ENCODE measurements at places on chromosomes 11 and 22.

GRCh38 chr22:36911887-36912661 lies 1.4 kb upstream of the CSF2RB start:
- no peak for DNase-seq

GRCh38 chr11:29135504-29135903 lies 881.3 kb downstream of the KCNA4 start:
- no peak for DNase-seq

GRCh38 chr11:46725338-46726205 lies 6.6 kb downstream of the F2 start:
- no peak for DNase-seq

DNA sequence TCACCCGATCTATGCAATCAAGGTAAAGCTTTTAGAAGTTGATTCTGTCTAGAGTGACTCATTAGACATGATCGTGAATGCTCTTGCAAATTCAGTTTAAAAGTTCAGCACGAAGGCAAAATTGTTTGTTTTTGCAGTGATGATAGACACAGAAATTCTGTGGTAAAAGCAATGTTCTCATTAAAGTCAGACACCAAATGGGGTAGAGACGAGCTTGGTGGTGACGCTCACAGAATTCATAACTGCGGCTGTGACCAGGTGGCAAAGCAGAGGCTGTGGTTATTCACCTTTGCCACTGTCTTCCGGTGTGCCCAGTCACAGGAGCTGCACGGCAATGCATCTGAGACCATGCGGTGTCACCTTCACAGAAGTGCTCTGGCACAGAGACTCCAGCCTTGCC lies 83.4 kb downstream of the WNT7B start:
- DNase-seq, result no peak

GRCh38 chr22:23565915-23566704 lies 14.0 kb downstream of the IGLL1 start:
- no peak for DNase-seq

GRCh38 chr11:11588243-11588642 lies 33.6 kb downstream of the GALNT18 start:
- no peak for DNase-seq

DNA sequence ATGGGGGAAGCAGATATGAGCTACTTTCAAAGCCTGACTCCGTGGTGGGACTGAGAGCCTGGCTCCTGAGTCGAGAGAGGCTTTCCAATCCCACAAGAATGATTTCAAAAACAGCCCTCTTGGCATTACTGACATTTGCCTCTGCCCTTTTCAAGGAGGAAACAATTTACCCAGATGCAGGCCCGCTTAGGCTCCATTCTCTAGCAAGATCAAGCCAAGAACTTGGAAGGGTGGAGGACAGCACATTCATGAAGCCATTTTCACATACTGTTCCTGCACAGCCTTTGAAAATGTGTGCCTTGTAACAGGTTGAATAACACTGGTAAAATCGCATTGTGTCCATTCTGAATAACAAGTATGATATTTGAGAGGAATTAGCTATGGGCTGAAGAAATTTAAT lies 58.2 kb upstream of the EED start:
- DNase-seq, result no peak

DNA sequence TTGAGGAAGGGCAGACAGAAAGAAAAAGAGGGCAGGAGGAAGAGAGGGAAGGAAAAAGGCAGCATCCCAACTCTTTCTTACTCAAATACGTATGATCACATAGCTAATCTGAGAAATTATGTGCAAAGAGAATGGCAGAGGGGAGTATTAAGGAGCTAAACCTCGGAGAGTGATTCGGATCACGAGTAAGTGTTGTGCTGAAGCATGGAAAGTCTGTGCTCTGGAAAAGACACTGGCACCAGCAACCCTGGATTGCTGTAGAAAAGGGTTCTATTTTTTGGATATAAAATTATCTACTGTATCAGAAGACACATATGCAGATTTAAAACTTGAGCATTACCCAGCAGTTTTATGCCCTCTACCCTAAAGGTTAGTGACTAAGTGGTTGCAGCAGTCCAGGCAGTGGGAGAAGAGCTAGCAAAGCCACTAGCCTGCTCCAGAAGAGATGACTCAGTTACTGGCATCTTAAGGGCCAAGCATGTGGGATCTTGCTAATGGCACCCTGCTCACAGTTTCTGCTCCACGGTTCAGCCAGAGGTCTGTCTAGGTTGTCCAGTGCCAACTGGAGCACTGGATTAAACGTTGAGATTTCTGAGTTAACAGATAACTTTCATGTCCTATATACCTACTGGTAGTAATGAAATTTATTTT lies 151.7 kb downstream of the SWAP70 start:
- DNase-seq, result no peak

DNA sequence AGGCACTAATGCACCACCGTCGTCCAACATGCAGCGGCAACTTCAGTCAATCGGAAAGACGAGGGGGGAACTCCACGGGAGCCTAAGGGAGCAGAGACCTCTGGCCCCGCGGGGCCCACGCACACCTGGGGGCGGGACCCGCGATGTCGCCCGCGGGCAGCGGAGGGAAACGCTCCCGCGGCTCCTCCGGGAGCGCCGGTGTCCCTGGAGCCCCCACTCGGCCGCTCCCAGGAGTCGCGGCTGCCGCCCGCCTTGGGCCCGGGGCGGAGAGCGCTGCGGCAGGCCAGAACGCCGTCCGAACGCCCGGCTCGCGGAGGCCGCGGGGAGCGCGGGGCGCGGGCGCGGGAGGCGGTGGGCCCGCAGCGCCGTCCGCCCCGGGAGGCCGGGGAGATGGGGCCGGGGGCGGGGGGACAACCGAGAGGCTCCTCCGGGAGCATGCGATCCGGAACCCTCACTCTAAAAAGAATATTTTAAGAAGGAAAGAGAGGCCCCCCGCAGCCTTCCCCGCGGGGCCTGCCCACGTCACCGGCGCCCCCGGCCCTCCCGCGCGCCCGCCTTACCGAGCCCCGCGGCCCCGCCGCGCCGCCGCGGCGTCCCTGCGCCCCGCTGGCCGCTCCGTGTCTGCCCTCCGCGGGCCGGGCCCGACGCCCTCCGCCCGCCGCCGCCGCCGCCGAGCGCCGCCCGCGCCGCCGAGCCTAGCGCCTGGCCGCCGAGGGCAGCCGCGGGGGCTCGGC lies 86.6 kb upstream of the ARHGAP32 start:
- no peak for DNase-seq

- DNase-seq, result no peak
Observed at GRCh38 chr22:35686298-35686697, 31.4 kb upstream of the APOL5 start.

DNA sequence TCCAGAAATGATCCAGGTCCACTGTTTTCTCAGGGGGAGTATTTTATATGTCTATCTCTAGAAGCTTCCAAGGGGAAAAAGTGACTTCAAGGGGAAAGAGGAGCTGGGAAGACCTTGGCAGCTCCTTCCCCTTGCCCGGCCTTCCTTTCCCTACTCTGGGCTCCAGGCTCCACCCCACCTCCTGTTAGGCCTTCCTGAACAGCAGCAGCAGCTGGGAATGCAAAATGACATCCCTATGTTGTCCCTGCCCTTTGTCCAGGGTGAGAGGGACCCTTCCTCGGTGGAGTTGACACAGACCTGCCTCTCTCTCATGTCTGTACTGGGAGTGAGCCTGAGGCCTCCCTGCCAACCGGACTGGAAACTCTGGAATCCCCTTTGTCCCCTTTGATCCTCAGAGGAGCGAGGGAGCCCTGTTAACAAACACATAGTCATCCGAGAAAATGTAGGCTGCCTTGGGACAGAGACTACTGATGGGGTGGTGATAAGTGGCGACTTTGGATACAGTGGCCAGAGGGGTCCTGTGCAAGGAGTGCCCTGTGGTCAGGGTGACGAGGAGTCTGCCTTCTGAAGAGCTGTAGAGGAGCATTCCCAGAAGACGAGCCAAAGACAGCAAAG lies 9.0 kb upstream of the MALAT1 start:
- no peak for DNase-seq

GRCh38 chr22:17903564-17904295 lies 120.6 kb downstream of the MICAL3 start:
- DNase-seq, result no peak

- DNase-seq, result no peak
Observed at GRCh38 chr22:22681221-22681739, 36.9 kb downstream of the GGTLC2 start.

DNA sequence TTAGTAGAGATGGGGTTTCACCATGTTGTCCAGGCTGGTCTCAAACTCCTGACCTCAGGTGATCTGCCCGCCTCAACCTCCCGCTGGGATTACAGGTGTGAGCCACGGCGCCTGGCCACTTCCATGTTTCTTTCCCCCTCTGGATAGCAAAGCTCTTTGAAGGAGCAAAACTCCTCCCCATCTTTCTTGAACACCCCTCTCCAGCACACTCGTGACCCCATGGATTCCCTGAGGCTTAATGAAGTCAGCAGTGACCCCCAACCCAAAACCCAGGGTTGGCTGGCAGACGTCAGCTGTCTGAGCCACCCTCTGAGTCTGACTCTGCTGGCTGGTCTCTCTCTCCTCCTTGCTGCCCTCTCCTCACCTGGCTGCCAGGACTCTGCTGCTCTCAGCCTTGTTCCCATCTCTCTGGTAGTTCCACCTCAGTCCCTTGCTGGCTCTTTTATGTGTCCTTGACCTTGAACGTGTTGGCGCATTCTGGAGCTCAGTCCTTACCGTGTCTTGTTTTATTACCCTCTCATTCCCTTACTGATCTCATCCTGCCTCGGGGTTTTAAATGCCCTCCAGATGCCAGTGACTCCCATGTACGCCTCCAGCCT lies 44.5 kb downstream of the PARVG start:
- no peak for DNase-seq

DNA sequence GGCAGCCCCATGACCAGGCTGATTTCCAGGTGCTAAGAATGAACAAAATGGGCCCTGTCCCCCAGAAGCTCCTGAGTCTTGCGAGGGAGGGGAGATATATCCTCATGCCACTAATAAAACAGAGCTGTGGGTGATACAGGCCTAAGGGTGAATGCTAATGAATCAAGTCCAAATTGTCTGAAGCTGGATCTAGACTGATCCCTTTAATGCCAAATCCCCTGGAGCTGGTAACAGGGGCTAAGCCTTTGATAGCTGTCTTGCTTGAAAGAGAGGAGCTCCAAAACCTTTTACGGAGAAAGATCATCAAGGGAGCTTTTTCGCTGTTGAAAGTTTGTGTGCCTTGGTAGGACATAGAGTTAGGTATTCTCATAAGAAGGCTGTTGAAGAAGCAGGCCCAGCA lies 79.7 kb downstream of the PPFIBP2 start:
- no peak for DNase-seq

- DNase-seq, result no peak
Observed at GRCh38 chr11:22558664-22559063, 67.0 kb downstream of the FANCF start.

GRCh38 chr22:37151401-37151800 lies 1.7 kb upstream of the IL2RB start:
- DNase-seq, result no peak

GRCh38 chr11:95095858-95096587 lies 6.4 kb downstream of the ENDOD1 start:
- DNase-seq, result no peak

DNA sequence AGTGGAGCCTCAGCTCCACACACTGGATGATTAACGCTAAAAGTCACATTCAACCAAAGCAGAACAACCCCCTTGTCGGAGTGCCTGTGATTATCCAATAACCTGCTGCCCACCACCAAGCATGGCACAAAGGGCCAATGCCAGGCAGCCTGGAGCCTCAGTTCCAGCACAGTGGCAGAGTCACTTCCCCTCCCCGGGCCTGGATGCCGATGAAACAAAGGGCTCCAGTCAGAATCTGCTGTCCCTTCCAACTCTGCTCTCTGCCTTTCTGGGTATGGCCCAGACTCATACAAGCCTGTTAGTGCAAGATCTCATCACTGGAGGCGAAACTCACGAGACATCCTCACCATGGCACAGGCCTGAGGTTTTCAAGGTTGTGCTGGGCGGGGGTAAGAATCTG lies 52.1 kb downstream of the CLTCL1 start:
- DNase-seq, result no peak

- DNase-seq, result no peak
Observed at GRCh38 chr22:26888887-26889286, 231.5 kb downstream of the MIAT start.

DNA sequence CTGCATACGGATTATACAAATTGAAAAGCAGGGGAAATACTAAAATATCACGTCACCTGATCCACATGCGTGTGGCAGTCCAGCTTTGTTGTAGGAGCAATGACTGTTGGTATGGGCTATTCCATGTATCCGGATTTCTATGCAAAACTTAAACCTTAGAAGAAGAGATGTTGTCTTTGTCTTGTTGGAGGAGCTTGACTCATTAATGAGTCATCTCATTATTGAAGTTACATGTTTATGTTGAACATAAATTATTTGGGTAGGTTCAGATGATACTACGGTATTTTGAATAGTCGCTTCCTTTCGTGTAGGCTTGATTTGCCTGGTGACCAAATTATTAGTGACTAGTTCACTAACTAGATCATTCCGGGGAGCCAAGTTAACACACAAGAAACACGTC lies 806 bp upstream of the SAAL1 start:
- no peak for DNase-seq

GRCh38 chr11:33375236-33375635 lies 118.1 kb downstream of the HIPK3 start:
- DNase-seq, result no peak

DNA sequence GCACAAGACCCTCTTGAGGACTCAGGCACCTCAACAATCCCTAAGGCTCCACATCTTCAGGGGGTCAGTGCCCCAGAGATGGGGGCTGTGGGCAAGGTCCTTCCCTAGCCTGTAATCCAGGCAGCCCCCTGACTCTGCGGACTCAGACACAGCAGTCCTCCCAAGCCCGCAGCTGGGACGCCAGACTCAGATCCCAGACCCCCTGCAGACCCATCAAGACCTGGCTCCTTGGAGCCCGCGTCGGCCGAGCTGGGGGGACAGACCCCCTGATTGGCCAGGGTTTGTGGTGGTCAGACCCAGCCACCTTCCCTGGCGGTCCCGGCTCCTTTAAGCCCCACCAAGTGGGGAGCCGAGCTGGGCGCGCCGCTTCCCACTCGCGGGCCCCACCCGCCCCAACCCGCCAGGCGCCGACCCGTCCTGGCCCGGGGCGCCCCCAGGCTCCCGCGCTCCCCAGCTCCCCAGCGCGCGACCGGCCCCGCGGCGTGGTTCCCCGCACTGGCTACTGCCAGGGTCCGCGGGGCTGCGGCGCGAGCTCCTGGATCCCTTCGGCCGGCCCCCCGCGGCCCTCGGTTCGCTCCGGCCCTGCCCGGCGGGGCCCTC lies 458 bp downstream of the OSBPL5 start:
- DNase-seq, result no peak

DNA sequence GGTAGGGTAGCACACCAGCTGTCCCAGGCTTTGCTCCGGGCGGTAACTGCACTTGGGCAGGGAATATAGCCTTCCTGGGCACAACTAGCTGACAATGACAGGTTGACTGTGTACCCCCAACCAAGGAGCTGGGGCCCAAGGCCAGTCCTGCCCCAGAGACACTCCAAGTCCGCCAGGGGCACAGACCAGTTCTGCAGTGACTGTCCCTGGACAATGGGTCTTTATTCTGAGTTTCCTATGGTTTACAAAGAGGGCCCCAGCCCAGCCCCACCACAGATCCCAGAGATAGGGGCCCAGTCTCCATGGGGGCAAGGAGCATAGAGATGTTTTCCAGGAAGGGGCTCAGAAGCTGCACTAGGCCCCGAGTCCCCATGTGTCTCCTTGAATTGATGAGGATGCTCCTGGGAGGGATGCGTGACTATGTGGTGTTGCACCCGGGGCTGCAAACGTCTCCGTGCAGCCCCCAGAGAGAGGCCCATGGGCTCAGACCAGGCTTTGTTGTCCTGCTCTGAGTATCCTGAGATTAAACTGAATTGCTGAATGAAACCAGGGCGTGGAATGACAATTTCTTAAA lies 48.4 kb downstream of the CD6 start:
- DNase-seq, result no peak

GRCh38 chr22:19753090-19753842 lies 7.3 kb upstream of the TBX1 start:
- DNase-seq, result no peak

Data from cerebellum (tissue), 4 donors.